ENCODE measurements at places on chromosomes 11 and 22. TPM values are rescaled to one million over a fixed set of nuclear protein-coding genes. Genes with fewer than 3 reads are reported as not detected.

- no peak for DNase-seq
Measured at GRCh38 chr11:45805305-45806071, 539 bp downstream of the SLC35C1 start.

Gene C11orf65
- polyA plus RNA-seq, result 3.1 TPM

GRCh38 chr11:12174477-12175143 is 64.2 kb downstream of the MICAL2 start:
- no peak for DNase-seq

DNA sequence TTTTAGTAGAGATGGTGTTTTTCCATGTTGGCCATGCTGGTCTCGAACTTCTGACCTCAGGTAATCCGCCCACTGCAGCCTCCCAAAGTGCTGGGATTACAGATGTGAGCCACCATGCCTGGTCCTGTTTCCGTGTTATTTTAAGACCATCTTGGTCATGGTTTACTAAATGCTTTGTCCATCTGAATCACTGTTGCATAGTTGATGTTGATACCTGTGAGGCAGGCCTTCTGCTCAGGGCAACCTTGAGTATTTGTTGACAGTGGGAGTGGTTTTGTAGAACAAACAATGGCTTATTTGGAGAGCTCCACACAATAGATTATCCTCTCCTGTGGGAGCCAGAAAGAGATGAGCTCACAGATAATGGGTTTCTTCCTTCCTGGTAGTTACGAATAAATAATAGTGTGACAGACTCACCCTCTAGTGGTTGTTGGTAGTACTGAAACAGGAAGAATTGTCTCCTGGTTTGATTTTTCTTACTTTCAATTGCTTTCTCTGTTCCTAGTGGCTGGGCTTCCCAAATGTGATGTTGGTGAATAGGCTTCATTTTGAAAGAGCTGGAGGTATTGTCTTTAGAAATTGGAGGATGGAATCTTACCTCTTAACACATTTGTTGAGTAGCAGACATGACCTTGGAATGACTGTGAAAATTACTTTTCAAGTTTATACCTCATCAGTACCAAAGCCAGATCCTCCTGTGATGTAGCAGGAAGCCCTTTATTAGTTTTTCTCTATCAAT is 39.0 kb downstream of the CTNND1 start:
- DNase-seq, result peak; percentile 54

DNA sequence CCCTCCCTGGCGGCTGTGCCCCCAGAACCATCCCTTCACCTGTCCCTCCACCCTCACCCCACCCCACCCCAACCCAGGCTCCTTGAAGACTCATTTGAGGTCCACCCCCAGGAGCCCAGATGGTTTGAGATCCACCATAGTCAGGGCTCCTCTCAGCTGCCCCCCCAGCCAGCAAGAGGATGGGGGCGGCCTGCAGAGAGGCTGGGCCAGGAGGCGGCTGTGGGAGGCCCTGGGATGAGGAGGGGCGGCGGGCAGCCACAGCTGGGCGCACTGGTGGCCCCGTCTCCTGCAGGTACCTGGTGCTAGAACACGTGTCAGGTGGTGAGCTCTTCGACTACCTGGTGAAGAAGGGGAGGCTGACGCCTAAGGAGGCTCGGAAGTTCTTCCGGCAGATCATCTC is 46.1 kb downstream of the MOB2 start:
- DNase-seq, result no peak

Gene SNRPD3
- polyA plus RNA-seq, result 231 TPM

- DNase-seq, result no peak
Measured at GRCh38 chr11:115710426-115710825, 206.2 kb upstream of the CADM1 start.

GRCh38 chr11:41283191-41283930 is 176.1 kb downstream of the LRRC4C start:
- no peak for DNase-seq

GRCh38 chr11:27370374-27370773 is 7.4 kb upstream of the CCDC34 start:
- no peak for DNase-seq

Gene BRSK2
- polyA plus RNA-seq, result 0.49 TPM

Gene CHRM1
- 0.04 TPM for polyA plus RNA-seq

Gene PPARA
- polyA plus RNA-seq, result 26.9 TPM

Gene CD3E
- 0.57 TPM for polyA plus RNA-seq

Gene GSC2
- not detected for polyA plus RNA-seq

GRCh38 chr11:115741376-115742107 is 237.3 kb upstream of the CADM1 start:
- DNase-seq, result no peak

Gene BLID
- not detected for polyA plus RNA-seq

- DNase-seq, result no peak
Measured at GRCh38 chr11:128581561-128582272, 5.6 kb downstream of the ETS1 start.

Gene TEX12
- polyA plus RNA-seq, result not detected

Gene RIBC2
- polyA plus RNA-seq, result 6.2 TPM

- DNase-seq, result no peak
Measured at GRCh38 chr11:131916638-131917037, 546.2 kb downstream of the NTM start.

Gene CRYBB2
- 0.79 TPM for polyA plus RNA-seq

DNA sequence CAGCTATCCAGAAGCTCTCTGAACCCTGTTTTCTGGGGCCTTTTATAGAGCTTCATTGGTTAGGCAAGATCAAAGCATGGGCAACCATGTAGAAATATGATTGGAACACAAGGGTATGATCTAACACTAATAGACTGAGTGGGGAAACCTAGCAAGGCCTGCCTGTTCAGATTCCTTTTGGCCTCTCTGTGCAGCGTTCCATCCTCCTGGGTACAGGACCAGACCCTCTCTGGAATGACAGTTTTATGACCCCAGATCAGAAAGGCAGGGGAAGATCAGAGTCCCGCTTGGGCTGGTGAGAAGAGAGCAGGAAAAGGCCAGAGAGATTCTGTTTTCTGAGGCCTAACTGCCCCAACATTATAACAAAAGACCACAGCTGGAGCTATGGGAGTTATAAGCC is 36.7 kb upstream of the VWA5A start:
- no peak for DNase-seq

GRCh38 chr11:126408901-126409619 is 53.6 kb downstream of the ST3GAL4 start:
- no peak for DNase-seq

DNA sequence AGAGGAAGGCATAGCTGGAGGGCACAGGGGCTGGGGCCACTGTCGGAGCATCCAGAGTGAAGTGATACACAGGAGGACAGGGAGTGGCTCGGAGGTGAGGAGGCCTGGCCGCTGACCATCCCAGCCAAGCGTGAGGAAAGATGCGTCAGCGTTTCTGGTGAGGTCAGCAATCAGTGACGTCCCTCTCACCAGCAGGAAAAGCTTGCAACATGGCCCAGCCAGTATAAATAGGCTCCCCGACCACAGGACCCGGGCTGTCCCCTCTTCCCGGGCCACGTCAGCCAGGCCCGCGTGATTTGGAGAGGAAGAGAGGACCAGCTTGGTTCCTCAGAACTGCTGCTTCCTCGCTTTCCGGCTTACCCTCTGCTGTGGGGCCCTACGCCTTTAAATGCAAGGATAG is 4.2 kb upstream of the OSM start:
- no peak for DNase-seq

DNA sequence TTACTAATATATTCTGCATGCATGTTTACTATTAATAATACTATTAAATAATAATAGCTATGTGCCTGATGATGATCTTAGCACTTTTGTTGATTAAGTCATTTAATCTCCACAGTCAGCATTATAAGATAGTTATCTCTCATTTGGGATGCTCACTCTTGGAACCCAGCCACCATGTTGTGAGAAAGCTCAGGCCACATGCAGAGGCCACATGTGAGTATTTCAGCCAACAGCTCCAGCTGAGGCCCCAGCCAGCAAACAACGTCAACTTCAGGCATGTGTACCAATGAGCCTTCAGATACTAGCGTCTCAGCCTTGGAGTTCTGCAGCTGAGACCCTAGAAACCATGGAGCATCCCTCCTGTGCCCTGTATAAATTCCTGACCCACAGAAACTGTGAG is 798.1 kb upstream of the LRRC4C start:
- DNase-seq, result no peak

GRCh38 chr11:129828301-129828836 is 12.7 kb downstream of the TMEM45B start:
- no peak for DNase-seq

DNA sequence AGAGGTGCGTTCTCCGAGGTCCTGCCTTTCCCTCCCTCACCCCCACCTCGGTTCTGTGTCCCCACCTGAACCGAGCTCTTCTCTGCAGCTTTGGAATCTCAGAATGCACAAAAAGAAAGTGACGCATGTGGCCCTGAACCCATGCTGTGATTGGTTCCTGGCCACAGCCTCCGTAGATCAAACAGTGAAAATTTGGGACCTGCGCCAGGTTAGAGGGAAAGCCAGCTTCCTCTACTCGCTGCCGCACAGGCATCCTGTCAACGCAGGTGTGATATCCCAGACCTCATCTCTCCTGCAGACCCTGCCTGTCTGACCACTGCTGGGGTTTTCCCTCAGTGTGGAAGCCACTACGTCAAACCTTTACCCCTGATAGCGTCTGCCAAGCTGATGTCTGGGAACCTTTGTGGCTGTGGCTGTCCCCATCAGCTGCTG is 13.9 kb downstream of the ACP2 start:
- no peak for DNase-seq

GRCh38 chr22:27110665-27111451 is 453.5 kb downstream of the MIAT start:
- DNase-seq, result no peak

Gene VPREB3
- 1.1 TPM for polyA plus RNA-seq

Gene GDPD5
- 5.8 TPM for polyA plus RNA-seq

DNA sequence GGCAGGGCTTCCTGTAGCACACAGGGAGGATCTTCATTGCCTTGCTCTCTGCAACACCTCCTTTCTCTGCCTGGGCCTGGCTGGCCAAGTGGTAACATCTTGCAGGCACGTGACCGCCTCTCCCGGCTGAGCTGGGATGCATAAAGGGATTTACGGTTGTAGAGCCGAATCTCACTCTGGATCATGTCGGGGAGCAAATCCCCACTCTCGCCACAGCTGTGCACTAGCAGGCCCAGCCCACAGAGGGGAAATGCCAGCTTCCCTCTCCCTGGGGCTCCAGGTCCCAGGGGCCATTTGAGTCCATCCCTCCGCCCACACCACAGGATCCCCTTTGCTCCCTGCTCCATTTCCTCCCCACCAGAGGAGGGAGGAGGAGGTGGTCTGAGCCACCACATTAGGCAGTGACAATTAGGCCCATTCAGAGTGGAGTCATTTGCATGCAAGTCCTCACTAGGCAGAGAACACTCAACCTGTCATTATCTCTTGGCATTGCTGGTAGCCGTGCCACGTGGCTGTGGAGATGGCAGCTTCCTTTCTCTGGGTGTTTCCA is 196.7 kb downstream of the DSCAML1 start:
- no peak for DNase-seq

DNA sequence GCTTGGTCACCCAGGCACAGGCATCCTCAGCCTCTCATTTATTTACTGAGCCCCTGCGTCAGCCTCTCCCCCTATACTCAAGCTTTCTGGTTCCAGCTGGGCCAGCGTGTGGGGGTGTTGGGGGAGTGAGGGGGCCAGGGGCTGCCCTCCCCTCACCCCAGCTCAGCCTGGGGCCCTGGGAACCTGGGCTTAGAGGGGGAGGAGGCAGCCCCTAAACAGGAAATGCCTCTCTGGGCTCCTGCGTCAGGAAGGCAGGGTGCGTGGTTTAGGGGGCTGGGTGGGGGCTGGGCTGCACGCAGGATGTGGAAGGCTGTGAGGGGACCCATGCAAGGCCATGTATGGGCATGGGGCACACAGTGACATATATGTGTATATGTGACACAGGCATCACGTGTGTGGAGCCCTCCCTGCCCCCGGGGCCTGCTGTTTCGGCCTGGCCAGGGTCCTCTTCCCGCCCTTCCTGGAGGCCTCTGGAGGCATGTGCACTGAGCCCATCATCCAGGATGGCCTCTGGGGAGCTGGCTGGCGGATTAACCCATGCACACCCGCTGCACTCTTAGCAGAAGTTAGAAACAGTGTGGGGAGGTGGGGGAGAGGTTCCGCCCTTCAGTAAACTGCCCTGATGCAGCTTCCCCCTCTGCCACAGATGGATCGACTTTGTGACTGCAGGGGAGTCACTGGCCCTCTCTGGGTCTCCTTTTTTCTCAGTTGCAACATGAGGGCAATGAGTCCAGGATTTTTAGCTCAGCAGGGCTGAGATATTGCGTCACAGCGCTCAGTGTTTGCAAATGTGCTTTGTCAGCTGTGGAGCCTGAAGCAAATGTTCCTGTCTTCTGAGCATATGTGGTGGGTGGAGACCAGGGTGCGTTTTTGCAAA is 1.1 kb upstream of the CD248 start:
- DNase-seq, result no peak

GRCh38 chr11:35907648-35908431 is 36.0 kb upstream of the LDLRAD3 start:
- DNase-seq, result no peak

Gene DRAP1
- polyA plus RNA-seq, result 65.8 TPM

DNA sequence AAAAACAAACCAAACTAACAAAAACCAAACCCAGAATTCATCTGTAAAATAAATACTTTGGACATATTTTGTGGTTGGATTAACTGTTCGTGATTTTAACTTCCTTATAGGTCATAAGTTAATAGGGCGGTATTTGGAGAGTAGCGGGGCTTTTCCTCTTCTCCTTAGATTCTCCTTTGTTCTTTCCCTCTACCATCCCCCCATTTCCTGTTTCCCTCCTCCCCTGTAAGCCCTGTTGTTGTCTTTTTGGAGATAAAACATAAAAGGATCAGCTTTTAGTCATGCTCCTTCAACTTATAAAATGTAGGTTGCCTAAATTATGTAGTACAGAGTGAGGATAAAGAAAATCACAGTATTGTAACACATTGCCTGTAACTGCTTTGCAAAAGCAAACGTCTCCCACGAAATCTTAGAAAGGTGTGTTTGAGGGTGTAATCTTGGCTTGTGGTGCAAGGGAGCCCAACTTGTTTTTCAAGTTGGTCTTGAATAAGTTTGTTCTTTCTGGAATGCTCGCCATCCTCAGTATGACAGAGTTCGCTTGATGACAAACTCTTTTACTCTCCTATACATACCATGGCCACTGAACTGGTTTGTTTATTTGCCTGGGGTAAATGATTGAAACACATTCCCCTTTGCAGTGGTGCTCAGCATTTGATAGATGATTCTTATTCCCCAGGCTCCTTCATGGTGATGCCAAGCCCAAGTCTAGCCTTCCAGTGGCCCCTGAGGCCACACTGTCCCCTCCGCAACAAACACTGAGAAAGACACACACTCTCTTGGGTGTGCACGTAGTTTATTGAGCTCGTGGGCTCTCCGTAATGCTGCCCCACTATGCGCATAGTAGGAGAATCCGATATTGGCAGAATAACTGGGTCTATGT is 49.4 kb downstream of the TEAD1 start:
- DNase-seq, result peak; percentile 51

DNA sequence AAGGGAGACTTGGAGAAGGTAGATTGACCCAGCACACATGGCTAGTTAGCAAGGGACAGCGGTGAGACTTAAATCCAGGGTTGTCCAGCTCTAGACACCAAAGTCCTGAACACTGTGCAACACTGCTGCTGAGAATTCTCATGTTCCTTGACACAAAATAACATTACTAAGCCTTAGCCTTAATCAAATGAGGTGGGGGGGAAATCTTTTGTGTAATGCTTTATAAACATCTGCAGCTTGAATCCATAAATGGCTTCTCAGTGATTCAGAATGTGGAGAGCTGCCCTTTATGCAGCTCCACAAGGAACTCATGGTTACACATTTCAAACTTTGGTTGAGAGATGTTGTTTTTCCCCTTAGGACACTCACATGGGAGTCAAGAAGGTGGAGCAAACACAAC is 80.0 kb downstream of the CD44 start:
- no peak for DNase-seq

Gene ART1
- not detected for polyA plus RNA-seq
